ENCODE measurements at places on chromosomes 5 and 9.
A peak's percentile ranks its signal among the peaks of the same experiment; 100 is the strongest.

GRCh38 chr5:112628214-112628980, 109.3 kb upstream of the APC start:
- DNase-seq = no peak

- DNase-seq = no peak
Observed at GRCh38 chr9:89387197-89387849, 69.0 kb downstream of the SECISBP2 start.

GRCh38 chr9:14027116-14027800, 286.7 kb downstream of the NFIB start:
- DNase-seq = no peak

- no peak for DNase-seq
Observed at GRCh38 chr5:176408590-176408989, 7.7 kb downstream of the CLTB start.

- DNase-seq = no peak
Observed at GRCh38 chr5:8770431-8770830, 775.4 kb downstream of the SEMA5A start.

DNA sequence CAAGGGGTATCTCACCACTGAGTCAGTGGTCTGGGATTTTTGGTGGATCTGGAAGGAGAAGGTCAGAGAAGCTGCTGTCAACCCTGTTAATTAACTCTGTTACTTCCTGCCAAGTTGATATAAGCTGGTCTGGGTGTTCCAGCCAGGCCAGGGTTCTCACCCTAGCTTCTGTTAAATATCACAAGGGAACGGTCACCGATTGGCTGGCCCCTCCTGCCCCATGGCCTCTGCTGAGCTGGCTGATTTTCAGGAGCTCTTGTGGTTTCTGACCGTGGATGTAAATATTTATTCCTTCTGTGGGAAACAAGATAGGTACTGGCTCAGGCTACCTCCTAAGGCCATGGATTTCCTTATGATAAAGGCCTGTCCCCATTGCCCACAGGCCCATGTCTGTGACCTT, 1.0 kb downstream of the ADAMTS13 start:
- DNase-seq = no peak

GRCh38 chr5:173562451-173562850, 54.0 kb downstream of the BOD1 start:
- DNase-seq = no peak

- DNase-seq = no peak
Observed at GRCh38 chr9:70413464-70413798, 1.0 kb downstream of the KLF9 start.

DNA sequence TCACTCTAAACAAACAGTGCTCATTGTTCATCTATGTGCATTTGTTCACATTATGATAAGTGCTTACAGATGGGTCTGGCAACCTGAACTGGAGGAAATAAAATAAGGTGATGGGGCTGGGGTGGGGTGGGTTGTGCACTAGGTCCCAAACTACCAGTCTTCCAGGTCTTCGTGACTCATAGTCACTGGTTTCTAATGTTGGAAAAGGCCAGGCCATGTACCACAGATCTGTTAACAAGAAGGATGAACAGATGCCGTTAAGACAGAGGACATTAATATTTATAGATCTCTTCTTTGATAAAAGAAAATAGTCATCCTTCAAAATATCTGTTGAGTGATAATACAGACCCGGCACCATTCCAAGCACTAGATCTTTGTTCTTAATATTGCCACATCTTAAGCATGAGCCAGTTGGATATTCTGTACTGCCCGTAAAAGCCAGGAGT, 71.4 kb upstream of the STARD4 start:
- DNase-seq = peak; percentile 59

DNA sequence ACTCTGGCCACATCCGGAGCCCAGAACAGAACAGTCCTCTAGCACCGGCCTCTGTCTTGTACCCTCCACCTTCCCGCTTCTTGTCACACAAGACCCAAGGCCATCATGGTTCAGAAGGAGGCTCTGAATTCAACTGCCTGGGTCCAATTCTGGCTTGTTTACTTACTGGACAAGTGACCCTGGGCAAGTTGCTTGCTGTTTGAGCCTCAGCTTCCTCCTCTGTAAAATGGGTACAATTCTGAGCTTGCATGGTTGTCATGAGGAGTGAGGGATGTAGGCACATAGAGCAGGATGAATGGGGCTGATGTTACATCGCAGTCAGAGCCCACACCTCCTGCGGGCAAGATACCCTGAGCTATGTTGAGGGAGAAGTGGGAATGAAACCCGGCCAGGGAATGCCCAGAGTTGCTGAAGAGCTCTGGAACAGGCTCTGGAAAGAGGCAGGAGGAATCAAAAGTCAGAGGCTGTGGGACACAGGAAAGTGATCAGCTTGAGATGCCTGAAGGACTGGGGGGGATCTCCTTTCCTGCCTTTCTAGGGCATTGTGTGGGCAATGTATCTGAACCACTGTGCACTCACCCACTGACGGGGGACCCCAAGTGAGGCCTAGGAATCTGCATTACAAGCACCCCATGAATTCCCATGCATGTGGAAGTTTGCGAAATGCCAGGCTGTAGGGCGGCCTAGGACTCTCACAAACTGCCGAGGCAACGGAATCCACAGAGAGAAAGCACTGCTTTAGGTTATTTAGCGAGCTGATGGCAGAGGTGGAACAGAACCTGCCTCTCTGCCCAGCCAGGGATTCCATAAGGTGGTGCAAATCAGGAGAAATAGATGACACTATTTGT, 29.4 kb upstream of the IL17B start:
- no peak for DNase-seq

Measured in BJ (cell line).